Activated CD8-positive, alpha-beta memory T cell treated with anti-CD3 and anti-CD28 coated beads, Interleukin-2, amount 50 U/mL, for 4 hours (primary cell): ENCODE measurements at places on chromosomes 16 and 17.

- no peak for DNase-seq
Measured at GRCh38 chr16:969508-970385, 1.0 kb downstream of the LMF1 start.

DNA sequence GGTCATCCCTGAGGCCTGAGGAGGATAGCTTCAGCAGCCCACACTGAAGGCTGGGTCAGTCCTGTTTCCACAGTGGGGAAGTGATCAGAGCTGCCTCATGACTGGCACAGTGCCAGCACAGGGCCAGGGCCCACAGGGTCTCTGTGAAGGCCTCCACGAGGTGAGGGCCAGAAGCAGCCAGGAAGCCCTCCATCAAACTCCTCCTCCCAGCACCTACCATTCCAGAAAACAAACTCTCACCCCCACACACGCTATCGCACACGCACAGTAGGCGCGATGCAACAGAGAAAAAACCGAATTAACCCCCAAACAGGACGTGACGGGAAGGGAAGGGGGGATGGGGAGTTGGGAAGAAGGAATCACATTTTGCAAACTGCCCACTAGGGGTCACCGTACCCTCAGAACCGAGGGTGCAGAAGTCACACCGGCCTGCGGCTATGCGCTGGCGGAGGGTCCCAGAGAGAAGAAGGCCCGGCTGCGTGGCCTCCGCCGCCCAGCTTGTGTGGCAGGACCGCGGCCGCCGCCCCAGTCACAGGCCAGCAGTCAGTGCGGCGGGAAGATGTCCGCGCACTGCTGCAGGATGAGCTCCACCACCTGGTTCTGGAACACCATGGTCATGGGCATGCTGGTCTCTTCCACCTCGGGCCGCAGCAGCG is 37.6 kb downstream of the ARHGAP27 start:
- peak; percentile 39 for DNase-seq

GRCh38 chr16:67030221-67030962 is 1.4 kb downstream of the CBFB start:
- DNase-seq = no peak

DNA sequence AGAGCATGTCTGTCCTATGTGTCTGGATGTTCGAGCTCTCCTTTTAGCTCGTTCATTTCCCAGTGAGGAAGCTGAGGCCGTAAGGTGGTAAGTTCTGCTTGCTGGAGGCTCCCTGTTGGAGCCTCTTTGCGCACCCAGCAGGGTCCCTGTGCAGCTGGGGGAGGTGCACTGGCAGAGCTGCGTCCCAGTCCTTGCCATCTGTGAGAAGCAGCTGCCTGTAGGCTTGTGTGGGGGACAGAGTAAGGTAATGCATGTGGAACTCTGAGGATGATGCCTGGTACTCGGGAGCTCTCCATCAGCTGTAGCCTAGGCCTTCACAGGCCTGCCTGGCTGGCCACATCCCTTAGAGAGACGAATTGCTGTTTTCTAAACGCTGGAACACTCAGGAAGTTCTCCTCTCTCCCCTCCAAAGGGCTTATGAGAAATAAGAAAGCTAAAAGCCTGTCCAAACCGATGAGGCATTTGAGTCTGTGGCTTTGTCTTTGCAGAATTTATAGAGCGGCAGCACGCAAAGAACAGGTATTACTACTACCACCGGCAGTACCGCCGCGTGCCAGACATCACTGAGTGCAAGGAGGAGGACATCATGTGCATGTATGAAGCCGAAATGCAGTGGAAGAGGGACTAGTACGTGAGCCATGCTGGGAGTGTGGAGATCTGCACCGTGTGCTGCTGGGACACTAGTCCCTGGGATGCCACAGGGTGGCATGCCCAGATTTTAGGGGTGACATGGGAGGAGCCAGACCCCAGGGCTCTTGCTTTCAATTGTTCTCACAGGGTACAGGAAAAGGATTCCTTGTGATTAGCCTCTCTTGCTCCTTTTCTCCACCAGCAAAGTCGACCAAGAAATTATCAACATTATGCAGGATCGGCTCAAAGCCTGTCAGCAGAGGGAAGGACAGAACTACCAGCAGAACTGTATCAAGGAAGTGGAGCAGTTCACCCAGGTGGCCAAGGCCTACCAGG is 1.6 kb downstream of the NDUFB10 start:
- no peak for DNase-seq

GRCh38 chr17:2406903-2407790 is 6.3 kb upstream of the MNT start:
- no peak for DNase-seq

- no peak for DNase-seq
Measured at GRCh38 chr17:43809121-43809520, 23.8 kb downstream of the MPP3 start.

DNA sequence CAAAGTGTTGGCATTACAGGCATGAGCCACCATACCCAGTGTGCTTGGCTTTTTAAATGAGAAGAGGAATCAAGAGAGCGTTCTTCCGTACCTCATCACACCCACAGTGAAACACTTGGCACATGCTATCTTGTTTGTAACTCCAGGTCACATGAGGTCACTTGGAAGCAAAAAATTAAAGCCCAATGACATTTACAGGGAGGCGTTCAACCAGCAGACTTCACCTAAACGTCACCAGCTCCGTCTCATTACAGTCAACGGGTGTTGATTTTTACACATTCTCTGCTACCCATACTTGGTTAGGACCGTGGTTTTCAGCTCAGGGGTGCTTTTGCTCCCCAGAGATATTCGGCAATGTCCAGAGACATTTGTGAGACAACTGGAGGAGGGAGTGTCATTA is 127.0 kb downstream of the XYLT1 start:
- no peak for DNase-seq

DNA sequence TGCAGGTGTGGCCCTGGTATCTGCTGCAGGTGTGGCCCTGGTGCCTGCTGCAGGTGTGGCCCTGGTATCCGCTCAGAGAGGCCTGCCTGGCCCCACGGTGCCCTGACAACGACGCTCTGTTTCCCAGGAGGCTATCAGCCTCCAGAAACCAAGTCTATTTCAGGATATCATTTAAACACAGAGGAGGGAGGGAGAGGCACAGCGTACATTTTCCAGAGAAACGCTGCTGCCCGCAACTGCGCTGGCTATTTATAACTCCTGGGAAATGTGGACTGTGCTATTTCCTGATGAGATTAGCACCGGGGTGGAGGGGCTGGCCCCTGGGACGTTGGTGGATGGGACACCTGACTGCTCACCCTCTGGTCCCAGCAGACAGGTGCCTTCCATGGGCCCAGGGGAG is 22.5 kb downstream of the TIMM22 start:
- no peak for DNase-seq
